Gastroesophageal sphincter (tissue), 4 donors: ENCODE measurements at places on chromosomes 2 and 18. TPM values are rescaled to one million over a fixed set of nuclear protein-coding genes. Genes with fewer than 3 reads are reported as not detected.
A peak's percentile ranks its signal among the peaks of the same experiment; 100 is the strongest.

GRCh38 chr2:157443795-157444640 lies at the start of gene CYTIP:
Gene CYTIP (minus strand): TSS chr2:157444089. CDS start chr2:157444020, 69 bp downstream.
- ATAC-seq = peak; percentile 50

DNA sequence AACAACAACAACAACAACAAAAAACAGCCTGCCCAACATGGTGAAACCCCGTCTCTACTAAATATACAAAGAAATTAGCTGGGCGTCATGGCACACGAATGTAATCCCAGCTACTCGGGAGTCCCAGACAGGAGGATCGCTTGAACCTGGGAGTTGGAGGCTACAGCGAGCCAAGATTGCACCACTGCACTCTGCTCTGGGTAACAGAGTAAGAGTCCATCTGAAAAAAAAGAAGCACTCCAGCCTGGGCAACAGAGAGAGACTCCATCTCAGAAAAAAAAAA lies 344.1 kb upstream of the PLGLB2 start:
- no peak for ATAC-seq

- no peak for ATAC-seq
Observed at GRCh38 chr2:230941202-230942180, 16.4 kb upstream of the GPR55 start.

DNA sequence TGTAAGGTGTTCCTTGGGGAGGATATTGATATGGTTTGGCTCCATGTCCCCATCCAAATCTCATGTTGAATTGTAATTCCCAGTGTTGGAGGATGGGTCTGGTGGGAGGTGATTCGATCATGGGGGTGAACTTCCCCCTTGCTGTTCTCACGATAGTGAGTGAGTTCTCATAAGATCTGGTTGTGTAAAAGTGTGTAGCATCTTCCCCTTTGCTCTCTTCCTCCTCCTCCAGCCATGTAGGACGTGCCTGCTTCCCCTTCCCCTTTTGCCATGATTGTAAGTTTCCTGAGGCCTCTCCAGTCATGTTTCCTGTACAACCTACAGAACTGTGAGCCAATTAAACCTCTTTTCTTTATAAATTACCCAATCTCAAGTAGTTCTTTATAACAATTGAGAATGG lies 458.7 kb downstream of the LPIN1 start:
- no peak for ATAC-seq

DNA sequence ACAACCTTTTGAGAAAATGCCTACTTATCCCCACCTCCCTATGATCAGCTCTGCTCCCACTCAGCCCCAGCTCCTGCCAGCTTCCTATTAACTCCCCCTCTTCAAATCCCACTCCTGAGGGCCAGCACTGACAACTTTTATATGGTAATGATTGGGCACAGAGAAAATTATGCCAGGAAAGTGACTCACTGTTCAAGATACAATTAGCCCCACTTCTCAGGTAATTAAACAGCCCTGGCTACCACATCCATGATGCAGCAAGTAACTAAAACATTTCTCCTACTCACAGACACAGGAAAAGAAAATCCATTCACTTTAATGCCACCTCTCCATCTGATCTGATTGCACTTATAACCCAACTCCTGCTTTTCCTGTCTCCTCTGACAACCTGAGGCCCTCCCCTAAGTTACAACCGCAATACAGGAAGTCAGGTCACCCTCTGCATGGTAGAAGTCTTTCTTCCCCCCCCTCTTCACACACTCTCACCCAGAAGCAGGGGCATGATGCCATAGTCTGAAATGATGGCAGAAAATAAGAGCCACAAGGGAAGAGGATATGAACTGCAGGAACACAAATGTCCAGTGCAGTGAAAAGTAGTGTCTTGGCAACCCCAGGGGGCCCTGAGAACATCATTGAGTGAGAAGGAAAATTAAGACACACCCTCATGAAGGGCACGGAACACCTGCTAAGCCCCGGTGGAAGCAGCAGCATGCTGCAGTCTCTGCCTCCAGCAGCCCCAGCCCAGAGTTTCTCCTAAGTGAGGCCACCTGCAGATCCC lies 54.4 kb downstream of the STK39 start:
- ATAC-seq = no peak

The ICOS gene
- 0.32 TPM for total RNA-seq

The FSHR gene
- not detected for total RNA-seq
